Astrocyte of the hippocampus (primary cell): ENCODE measurements at places on chromosomes 11 and 22.
A peak's percentile ranks its signal among the peaks of the same experiment; 100 is the strongest.

- DNase-seq, result no peak
Measured at GRCh38 chr11:64150481-64151239, 15.3 kb downstream of the MACROD1 start.

DNA sequence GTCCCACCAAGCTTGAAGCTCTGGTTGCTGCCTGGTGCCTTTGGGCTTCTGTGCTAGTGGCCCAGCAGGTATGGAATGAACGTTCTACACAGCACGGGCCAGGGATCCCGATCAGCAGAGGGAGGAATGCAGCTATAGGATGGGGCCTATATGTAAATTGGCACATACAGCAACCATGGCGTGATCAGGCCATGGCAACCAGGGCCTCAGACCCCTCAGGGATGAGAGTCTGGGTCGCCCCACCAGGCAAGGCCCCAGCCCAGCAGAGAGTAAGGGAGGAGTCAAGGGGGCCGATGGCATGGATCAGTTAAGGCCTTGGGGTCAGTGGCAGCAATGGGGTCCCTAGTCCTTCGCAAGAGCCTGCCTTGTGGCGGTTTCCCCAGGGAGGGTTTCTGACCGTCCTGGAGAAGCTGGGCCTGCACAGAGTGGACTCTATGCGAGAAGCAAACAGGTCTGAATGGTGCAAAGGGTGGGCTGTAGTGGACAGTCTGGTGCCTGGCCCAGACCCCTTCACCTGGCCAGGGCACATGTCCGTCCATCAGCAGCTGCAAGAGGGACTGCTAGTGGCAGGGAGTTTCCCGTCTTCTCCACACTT lies 98.6 kb downstream of the RPS6KA4 start:
- DNase-seq, result no peak

GRCh38 chr11:93477684-93478234 lies 65.4 kb downstream of the SMCO4 start:
- peak; percentile 81 for DNase-seq

DNA sequence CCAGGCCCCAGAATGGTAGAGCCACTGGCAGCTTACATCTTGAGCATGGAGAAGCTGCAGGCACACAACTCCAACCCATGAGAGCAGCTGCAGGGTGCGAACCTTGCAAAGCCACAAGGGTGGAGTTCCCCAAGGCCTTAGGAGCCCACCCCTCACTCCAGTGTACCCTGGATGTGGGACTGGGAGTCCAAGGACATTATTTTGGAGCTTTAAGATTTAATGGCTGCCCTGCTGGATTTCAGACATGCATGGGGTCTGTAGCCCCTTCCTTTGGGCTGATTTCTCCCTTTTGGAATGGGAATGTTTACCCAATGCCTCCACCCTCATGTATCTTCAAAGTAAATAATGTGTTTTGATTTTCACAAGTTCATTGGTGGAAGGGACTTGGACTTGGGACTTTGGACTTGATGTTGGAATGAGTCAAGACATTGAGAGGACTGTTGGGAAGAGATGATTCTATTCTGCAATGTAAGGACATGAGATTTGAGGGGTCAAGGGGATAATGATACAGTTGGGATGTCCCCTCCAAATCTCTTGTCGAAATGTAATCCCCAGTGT lies 1.1 kb upstream of the KRTAP5-7 start:
- DNase-seq, result no peak

- DNase-seq, result peak; percentile 75
Measured at GRCh38 chr11:113505541-113506375, 30.6 kb upstream of the DRD2 start.

DNA sequence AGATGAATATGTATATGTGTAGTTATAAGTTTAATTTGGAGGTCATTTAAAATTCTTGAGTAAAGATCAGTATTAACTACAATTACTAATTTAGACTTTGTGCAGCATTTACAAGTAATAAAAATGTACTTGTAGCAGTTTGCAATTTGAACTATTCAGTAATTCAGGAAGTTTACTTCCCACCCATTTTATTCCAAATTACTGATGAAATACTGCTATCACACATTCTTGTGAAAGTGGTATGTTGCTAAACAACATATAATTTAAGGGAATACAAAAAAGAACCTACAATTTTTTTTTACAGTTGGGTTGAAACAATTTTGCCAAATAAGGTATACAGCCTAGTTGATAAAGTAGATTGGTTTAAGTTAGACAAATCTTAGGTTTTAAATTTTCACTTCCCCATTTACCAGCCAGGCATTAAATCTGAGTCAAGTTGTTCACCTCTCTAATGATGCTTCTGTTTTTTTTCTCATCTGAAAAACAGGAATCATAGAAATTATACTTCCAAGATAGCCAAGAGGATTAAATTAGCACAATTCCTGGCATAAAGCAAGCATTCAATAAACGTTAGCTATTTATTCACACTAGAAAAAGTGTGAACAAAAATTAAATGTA lies 45.3 kb downstream of the ZBTB44 start:
- no peak for DNase-seq

DNA sequence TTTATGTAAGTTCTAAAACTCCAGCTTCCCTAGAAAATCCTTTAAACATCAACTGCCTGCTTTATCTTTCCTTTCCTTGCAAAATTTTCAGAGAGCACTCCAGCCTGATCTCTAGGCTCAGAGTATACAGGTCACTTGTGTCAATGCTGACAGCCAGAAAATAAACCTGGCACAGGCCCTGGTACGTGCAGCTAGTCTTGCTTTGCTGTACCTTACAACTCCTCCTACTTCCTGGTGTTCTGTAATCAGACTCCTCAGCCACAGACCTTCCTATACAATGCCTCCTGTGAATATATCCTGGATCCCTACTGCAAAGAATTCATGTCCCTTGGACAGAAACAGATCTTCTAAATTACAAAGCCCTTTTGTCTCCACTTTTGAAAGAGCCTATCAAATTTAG lies 24.2 kb upstream of the TMEM123 start:
- no peak for DNase-seq

DNA sequence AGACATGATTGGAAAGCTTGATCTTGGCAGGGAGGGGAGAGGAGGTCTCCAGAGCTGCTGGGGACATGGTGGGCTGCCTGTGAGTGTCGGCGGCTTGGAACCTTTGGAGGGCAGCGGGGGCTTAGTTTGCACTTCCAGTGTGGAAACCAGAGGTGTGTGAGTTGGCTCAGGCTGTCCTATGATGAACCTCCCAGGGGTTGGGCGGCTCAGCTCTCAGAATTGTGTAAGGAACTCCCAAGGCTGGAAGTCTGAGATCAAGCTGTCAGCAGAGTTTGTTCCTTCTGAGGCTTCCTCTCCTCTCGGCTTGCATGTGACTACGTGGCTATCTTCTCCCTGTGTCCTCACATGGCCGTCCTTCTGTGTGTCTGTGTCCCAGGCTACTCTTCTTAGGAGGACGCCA lies 87.9 kb upstream of the B3GAT1 start:
- DNase-seq, result no peak

DNA sequence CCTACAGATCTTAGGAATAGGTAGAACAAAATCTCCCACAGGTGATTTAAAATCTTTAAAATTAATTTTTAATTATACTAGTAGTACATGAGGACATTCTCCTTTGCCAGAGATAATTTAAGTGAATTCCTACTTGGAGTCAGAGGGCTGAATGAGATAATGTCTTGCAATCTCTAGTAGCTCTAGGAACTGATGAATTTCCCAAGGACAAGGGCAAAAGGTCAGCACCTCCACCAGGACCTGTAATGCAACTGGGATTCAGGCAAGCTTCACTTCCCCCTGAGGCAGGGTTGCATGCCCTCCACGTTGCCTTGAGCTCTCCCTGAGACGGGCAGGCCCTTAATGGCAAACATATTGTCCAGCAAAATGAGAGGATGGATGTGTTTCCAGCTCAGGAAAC lies 330.3 kb upstream of the PITPNB start:
- DNase-seq, result no peak

- DNase-seq, result no peak
Measured at GRCh38 chr22:22478470-22478869, 30.1 kb downstream of the ZNF280B start.

- DNase-seq, result peak; percentile 55
Measured at GRCh38 chr11:119615003-119615881, 113.8 kb downstream of the NECTIN1 start.

DNA sequence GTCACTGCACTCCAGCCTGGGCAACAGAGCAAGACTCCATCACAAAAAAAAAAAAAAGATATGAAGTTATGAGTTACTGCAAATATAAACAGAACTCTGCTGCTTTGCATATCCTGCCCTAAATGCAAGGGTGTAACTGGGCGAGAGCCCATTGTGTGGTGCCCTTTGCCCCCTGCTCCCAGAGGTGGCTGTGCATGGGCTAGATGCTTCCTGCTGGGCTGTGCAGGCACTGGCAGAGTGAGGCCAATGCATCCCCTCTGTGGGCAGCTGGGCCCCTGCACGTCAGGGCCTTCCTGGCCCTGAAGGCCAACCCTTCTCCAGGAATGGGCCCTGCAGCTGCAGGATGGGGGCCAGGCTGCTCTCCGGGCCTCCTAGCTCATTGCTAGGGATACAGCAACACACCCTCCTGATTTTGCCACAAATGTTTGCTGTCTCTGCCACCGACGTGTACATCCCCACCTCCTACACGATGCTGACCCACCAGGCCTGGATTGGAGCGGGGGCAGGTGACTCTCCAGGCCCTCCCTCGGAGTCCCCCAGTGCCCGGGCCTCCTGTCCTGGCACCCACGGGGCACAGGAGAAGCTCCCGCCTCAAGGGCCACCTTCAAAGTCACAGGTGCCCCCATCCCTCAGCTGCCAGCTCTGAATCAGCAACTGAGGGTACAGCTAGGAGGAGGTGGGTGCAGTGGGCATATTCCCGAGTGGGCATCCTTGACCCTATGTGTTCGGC lies 40.7 kb upstream of the COMT start:
- DNase-seq, result no peak

DNA sequence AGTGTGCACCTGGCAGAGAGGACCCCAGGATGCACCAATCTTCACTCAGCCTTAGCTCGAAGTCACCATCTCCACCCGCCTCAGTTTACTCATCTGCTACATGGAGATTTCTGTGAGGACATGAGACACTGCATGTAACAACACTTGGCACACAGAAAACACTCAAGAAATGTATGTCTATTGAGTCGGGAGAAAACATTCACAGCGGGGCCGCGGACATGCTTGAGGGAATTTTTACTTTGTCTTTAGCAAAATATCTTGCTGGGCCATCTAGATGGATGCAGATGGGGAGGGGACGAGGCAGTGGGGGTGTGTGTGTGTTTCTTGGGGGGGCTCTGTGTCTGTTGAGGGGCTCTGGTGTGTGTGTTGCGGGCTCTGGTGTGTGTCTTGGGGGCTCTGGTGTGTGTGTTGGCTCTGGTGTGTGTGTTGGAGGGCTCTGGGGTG lies 28.4 kb upstream of the RFPL3 start:
- DNase-seq, result no peak

GRCh38 chr11:64655941-64656601 lies 65.1 kb downstream of the SLC22A12 start:
- DNase-seq, result no peak

GRCh38 chr11:76903325-76903724 lies 42.6 kb downstream of the ACER3 start:
- DNase-seq, result no peak

GRCh38 chr11:84260862-84261261 lies 974.7 kb upstream of the CCDC90B start:
- DNase-seq, result peak; percentile 41

GRCh38 chr11:61413496-61413895 lies 16.3 kb downstream of the CPSF7 start:
- DNase-seq, result no peak

- DNase-seq, result no peak
Measured at GRCh38 chr11:74519710-74520109, 26.2 kb upstream of the LIPT2 start.

GRCh38 chr11:44993971-44994704 lies 43.5 kb upstream of the TP53I11 start:
- no peak for DNase-seq

- DNase-seq, result peak; percentile 47
Measured at GRCh38 chr22:43377548-43377895, 34.3 kb upstream of the MPPED1 start.

DNA sequence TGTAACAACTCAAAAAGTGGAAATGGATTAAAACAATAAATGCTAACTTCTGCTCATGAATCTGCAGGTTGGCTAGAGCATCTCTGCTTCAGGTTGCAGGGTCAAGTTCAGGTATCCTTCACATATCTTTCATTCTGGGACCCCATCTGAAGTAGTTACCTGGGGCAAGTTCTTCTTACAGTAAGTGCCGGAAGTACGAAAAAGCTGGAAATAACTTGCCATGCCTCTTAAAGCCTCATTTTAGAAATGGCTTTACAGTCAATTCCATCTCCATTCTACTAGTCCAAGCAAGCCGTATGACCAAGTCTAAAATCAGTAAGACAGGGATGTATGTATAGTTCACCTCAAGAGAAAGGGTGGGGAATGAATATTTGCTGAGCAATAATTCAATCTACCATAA lies 93.7 kb downstream of the FCHSD2 start:
- no peak for DNase-seq

GRCh38 chr11:128279866-128280265 lies 307.5 kb downstream of the ETS1 start:
- DNase-seq, result no peak

DNA sequence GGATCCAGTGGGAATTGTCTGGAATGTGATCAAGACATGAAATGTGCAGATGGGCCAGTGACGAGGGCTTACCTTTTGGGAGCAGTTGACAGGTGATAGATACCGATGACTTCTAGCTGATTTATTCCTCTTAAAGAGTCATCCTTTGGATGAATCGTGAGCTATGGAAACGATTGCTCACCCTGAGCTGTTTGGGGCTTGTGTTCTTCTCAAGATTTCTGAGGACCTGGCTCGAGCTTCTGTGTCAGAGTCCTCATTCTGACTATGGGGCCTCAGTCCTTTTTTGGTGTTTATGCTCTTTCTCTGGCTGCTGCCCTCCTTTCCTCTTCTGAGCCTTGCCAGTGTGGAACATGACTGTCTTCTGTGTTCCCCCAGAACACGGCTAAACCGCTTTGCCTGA lies 11.9 kb upstream of the AMPD3 start:
- no peak for DNase-seq

DNA sequence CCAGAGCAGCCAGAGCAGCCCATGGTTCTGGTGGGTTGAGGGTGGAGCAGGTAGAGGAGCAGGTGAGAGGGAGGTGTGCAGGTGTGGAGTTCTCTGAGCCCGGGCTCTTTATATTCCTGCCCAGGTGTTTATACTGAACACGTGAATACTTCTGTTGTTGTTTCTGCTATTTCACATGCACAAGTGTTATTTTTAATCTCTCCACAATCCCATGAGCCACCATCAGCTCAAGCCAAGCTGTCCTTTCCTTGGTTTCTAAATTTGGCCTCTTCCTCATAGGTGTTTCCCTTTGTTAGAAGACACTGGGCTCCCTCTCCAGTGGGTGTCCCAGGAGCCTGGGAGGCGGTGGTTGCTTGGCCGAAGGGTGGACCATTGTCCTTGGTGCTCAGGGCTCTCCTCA lies at the start of gene KRTAP5-3:
Gene KRTAP5-3 (minus strand): TSS at position 101 of the 400 bp plus-strand sequence. CDS start 78 bp downstream, at position 23.
- no peak for DNase-seq

DNA sequence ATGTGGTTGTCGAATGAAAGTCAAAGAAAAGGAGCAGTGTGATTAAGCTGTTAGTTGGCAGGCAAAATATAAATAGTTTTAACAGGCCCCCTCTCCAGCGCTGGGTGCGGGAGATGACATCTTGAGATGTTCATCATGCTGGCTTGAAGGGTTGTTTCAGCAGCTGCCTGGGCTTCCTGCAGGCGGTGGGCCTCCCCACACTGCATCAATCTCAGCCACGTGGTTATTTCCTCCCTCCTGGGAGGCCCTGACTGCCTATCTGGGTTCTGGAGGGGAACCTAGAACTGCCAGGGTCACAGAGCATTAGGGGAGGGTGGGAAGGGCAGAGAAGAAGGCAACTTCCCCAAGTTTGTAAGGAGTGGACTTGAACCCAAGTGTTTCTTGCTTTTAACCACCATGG lies 173.3 kb upstream of the SYT13 start:
- DNase-seq, result no peak
